Mesenchymal stem cell (in vitro differentiated cells and primary cell): ENCODE measurements at places on chromosomes 3 and 15.
A peak's percentile ranks its signal among the peaks of the same experiment; 100 is the strongest.

GRCh38 chr3:158430448-158430847, 140.5 kb upstream of the MLF1 start:
- DNase-seq = no peak

- DNase-seq = peak; percentile 10
Observed at GRCh38 chr15:26891448-26892181, 24.8 kb downstream of the GABRA5 start.

- no peak for DNase-seq
Observed at GRCh38 chr3:147405231-147406027, 914 bp downstream of the ZIC4 start.

DNA sequence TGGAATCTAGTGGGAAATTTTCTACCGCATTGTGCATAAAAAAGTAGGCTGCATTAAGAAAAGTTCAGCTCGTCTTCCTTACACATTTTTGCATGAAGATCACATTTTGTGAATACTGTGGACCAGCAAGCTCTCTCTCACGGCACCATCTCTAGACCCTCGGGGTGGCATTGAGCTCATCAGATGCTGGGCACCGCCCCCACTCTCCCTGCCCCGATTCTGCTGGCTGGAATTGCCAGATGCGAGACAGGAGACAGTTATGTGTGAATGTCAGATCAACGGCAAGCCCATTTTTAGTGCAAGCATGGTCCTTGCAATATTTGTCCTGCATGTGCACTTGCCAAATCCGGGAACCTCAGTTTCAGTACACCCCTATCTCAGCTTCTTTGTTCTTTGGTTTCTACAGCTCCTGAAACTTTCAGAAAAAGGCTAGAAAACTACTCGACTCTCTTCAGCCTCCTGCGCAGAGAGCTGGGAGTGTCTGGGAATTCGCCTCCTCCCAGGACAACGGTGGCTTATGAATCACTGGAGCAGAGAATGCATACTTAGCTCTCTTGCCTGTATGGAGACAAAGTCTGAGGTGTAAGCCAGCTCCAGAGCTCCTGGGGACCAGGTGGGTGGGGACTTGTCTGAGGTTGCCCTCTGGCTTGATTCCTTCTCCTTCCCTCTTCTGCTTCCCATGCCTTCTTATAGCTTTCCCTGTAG, 285.2 kb upstream of the ATP10A start:
- no peak for DNase-seq

- DNase-seq = no peak
Observed at GRCh38 chr3:113268311-113268710, 57.0 kb downstream of the BOC start.

GRCh38 chr3:152419748-152420147, 151.0 kb downstream of the MBNL1 start:
- no peak for DNase-seq

GRCh38 chr3:151119188-151119587, 33.7 kb downstream of the MED12L start:
- DNase-seq = no peak

- no peak for DNase-seq
Observed at GRCh38 chr3:167936019-167936418, 159.7 kb downstream of the GOLIM4 start.

- no peak for DNase-seq
Observed at GRCh38 chr3:123447749-123448517, 957 bp downstream of the ADCY5 start.

DNA sequence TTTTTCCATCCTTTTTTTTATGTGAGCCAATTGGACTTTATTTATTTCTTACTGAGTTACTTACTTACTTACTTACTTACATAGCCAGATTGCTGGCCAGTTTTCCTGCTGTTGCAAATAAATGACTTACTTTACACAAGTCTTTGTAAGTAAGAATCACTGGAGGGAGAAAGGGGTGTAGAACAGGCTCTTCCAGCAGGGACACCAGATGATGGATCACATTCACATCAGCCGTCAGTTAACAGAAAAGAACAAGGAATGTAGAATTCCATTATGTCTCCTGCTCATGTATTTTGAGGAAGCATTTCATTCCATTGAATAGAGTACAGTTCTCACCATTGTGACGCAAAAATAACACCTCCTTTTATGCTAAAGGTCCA, 188.6 kb downstream of the FNDC3B start:
- DNase-seq = no peak
